ENCODE measurements at places on chromosomes 6 and 20.

GRCh38 chr6:39321761-39322160 lies 741 bp downstream of the KCNK16 start:
- no peak for DNase-seq

DNA sequence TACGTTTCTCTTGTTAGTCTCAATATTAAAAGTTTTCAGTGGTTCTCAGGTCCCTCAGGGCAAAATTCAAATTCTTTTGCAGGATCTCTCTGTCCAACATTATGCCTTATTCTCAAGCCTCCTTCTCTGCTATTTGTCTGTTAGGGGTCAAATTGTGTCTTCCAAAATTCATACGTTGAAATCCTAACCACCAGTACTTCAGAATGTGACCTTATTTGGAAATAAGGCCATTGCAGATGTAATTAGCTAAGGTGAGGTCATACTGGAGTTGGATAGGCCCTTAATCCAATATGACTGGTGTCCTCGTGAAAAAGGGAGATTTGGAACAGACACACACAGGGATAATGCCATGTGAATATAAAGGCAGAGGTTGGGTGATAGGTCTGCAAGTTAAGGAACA lies 64.1 kb upstream of the ADGRF1 start:
- no peak for DNase-seq

DNA sequence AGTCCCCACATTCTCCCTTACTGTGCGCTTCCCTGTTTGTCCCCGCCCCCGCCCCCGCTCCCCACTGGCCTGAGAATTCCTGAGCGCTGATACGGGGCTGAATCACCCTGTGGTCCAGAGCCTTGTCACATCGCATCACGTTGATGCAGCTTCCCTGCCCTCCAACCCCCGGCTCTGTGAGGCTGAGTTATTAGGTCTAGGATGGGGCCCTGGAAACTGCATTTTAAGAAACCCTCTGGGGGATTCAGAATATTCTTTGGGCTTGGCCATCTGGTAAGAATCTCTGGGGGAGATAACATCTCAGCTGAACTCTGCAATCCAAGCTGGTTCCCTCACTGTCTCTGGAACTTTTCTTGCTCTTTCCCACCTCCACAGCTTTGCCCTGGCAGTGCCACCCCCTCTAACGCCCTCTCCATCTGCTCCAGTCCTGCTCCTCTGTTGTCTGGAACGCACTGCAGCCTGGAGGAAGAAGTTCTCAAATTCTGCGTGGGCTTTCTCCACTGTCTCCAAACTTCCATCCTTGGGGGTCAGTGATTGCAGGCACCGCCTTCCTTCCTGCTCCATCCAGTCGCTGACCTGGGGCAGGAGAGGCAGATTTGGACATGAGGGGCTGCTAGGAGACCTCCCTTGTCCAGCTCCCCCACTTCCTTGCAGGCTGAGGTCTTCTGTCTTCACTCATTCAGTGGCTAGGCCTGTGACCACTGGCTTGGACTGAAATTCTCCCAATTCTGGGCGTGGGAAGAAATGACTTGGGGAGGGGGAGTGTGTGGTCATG lies 42.6 kb downstream of the KIAA1755 start:
- no peak for DNase-seq

DNA sequence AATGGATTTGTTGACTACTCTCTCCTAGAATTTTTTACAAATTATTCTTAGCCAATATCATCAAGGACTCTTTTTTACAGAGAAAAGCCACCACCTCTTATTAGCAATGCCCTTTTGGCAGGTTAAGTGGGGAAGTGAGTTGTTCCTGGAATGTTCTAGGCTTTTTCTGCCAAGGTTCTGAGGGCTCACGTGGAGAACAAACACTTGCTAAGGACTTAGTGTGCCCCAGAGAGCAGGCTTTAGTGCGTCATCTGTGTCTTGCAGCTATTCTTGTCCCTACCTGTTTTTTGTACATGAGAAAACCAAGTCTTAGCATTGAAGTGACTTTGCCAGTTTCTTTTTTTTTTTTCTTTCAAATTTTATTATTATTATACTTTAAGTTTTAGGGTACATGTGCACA lies 33.5 kb downstream of the CFAP61 start:
- DNase-seq, result no peak

DNA sequence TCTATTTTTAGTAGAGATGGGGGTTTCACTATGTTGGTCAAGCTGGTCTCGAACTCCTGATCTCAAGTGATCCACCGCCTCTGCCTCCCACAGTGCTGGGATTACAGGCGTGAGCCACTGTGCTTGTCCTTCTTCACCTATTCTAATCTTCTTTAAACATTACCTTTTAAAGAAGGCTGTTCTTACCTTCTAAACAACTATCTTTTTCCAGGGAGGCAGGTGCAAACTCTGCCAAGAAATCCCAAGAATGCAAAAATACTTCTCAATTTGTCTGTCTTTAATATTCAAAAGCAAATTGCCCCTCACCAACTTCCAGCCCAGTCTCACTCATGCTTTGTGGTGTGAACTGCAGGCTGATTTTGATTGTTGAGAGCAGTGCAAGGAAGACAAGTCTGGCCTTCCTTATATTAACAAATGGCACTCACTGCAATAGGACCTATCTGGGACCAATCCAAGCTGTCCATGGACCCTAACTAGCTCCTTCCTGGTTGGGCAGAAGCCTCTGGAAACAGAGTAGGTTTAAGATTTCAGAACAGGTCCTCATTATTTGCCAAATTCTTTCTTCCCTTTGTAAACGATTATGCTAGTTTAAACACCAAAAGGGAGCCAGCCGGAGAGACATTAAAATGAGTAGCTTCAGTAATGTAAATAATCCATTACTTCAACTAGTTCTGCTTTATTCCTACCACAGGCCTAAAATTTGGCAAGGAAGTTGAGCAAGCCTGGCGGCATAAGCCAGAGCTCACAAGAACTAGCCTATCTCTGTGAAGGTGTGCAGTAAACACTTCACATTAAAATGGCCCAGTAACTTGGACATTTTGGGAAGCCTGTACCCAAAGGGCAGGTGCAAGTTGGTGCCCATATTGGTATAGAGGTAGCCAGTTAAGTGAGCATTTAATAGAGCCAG lies 1.6 kb downstream of the SCAND1 start:
- DNase-seq, result no peak

DNA sequence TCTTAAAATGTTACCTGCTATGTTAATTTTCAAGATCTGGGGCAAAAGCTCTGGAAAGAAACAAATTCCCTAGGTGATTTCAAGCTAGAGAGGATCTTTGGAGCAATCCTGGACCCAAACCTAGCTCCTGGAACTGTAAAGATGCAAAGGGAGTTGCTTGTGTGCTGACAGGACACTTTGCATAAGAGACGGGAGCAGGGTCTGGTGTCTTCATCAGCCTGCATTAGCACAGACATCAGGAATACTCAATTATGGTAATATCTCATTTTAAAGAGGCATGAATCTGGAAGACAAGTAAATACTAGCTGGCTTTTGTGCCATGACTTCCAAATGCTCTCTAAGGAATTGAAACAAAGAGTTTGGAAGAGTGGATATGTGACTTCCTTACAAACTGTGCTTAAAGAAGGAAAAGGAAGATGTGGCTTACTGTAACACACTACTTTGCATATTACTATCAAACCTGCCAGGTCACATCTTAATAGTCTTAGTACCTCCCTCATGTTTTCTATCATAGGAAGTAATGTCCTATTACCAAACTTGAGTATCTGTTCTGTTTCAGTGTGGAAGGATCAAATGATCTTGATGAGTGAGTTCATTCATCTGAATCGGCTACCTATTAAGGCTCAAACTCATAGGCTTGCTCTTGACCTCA lies 193.4 kb downstream of the ALDH8A1 start:
- DNase-seq, result no peak

GRCh38 chr6:154931711-154932424 lies 63.2 kb upstream of the TIAM2 start:
- no peak for DNase-seq

GRCh38 chr20:34083137-34083536 lies 28.9 kb downstream of the EIF2S2 start:
- peak; percentile 88 for DNase-seq

GRCh38 chr6:113620386-113620785 lies 236.8 kb upstream of the MARCKS start:
- DNase-seq, result no peak

DNA sequence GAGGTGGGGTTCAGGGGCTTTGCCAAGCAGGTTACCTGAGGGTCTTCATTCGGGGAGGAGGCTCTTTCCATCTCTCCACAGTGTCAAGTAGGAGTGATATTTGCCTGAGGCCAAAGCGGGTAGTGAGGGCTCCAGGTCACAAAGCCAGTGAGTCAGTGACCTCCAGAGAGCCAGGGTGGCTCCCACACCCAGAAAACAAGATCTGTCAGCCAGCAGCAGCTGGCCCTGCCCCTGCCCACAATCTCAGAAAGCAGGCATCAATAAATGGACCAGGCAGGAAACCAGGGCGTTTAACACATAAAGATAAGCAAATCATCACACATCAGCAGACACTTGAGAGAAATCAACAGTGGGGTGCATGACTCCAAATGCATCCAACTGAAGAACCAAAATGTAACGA lies 250.8 kb downstream of the CDH26 start:
- DNase-seq, result no peak

- DNase-seq, result peak; percentile 81
Observed at GRCh38 chr6:53347921-53348370, 804 bp downstream of the ELOVL5 start.

DNA sequence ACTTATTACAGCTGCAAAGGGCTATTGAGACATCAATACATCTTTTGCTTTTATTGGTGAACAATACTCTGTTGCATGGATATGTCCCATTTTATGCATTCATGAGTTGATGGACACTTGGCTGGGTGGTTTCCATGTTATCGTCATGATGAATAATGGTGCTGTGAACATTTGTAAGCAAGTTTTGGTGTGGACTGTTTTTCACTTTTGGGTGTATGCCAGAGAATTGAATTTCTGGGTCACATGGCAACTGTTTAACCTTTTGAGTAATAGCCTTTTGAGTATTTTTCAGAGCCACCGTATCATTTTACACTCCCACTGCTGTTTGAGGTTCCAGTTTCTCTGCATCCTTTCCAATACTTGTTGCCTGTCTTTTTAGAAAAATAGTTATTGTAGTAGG lies 107.0 kb downstream of the JARID2 start:
- no peak for DNase-seq

- no peak for DNase-seq
Observed at GRCh38 chr6:131430531-131430930, 142.5 kb upstream of the ARG1 start.

DNA sequence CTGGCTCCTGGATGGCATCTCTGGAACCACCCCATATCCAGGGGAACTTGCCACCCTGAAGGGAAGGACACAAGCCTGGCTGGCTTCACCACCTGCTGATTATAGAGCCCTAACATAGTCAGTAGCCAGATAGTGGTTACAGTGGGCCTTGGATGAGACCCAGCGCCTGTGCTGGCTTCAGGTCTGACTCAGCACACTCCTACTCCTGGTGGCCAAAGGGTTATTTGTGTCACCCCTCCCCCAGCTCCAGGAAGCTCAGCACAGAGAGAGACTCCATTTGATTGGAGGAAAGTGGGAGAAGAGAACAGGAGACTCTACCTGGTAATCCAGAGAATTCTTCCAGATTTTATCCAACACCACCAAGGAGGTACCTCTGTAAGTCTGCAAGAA lies 12.8 kb downstream of the SNX14 start:
- DNase-seq, result peak; percentile 47

- DNase-seq, result no peak
Observed at GRCh38 chr6:39381550-39382140, 59.1 kb upstream of the KCNK16 start.

- no peak for DNase-seq
Observed at GRCh38 chr20:62161347-62161746, 17.8 kb downstream of the SS18L1 start.

DNA sequence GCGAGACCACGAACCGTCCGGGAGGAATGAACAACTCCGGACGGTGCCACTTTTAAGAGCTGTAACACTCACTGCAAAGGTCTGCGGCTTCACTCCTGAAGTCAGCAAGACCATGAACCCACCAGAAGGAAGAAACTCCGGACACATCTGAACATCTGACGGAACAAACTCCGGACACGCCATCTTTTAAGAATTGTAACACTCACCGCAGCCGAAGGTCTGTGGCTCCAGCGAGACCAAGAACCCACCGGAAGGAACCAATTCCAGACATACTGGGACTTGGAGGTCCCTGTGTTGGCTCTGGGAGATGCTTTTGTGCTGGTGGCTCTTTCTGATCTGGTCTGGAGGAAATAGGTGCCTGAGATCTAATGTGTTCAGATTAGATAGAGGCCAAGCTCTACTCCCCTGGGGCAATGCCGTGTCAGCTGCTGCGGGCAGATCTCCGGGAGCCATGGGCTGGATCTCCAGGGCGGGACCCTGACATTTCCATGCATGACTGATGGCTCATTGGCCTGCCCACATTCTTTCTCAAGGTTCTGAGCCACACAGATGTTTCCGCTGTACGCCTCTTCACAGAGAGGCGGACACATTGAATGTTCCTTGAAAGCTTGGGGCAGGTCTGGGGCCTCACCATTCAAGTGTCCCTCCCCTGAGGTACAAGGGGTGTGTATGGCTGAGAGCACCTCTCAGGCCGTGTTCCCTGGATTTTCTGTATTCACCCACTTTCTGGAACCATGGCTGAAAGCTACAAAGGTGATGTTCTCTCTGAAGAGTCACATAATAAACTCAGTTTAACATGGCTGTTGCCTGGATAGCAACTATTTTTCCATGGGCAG lies 29.3 kb downstream of the GMPR start:
- DNase-seq, result no peak

- DNase-seq, result no peak
Observed at GRCh38 chr6:152124429-152125074, 317.1 kb downstream of the ESR1 start.

DNA sequence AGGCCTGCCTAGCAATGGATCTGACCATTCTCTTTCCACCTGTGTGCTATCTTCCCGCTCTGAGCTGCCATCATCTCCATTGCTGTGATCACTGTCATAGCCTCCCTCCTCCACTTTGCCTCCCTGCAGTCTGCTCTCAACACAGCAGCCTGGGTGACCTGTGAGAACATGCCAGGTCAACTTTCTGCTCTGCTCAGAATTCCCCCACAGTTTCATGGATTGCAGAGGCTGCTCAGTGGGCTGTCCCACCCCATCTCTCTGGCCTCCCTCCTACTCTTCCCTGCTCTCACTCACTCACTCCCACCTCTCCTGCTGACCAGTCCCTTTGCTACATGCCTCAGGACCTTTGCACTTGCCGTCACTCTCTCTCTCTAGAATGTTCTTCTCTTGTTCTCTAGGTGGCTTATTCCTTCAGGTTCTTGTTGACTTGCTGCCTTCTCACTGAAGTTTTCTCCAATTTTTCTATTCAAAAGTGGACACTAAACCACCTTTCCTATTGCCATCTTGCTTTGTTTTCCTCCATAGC lies 159.9 kb downstream of the CD83 start:
- DNase-seq, result no peak

DNA sequence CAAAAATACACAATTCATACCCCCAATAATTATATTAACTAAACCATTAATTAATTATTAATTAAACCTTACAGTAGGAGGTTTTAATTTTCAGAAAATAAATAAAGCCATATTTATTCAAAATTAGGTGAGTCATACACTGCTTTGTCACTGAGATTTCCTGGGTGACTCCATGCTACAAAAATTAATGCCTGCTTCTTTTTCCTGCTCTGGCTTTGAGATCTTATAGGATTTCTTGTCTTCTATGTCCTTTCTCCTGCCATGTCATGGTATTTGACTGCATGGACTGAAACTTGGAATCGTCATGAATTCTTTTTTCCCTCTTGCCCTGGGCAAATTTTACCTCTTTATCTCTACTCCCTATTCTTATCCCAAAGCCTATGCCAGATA lies 133.2 kb downstream of the PHACTR1 start:
- DNase-seq, result no peak

GRCh38 chr6:11653028-11653583 lies 115.6 kb downstream of the TMEM170B start:
- DNase-seq, result no peak

- no peak for DNase-seq
Observed at GRCh38 chr6:107345393-107345792, 114.0 kb downstream of the PDSS2 start.

- no peak for DNase-seq
Observed at GRCh38 chr6:157054531-157054979, 268.8 kb downstream of the TMEM242 start.
